ENCODE measurements at places on chromosomes 13 and 19. TPM values are rescaled to one million over a fixed set of nuclear protein-coding genes. Genes with fewer than 3 reads are reported as not detected.

The ZNF132 gene
- total RNA-seq, result 5.9 TPM

The RNF17 gene
- total RNA-seq, result not detected

The ERICH4 gene
- not detected for total RNA-seq

The ZNF541 gene
- under 0.01 TPM for total RNA-seq

The C13orf42 gene
- total RNA-seq, result not detected

The CABP5 gene
- not detected for total RNA-seq

The TMEM38A gene
- total RNA-seq, result 1.4 TPM

The NDUFA11 gene
- 275 TPM for total RNA-seq

The CLEC17A gene
- total RNA-seq, result not detected

The PLK5 gene
- not detected for total RNA-seq

The BIVM gene
- 58.2 TPM for total RNA-seq
